ENCODE measurements at places on chromosomes 3 and 15.
A peak's percentile ranks its signal among the peaks of the same experiment; 100 is the strongest.

- DNase-seq: no peak
Observed at GRCh38 chr15:71709808-71710418, 100.4 kb upstream of the NR2E3 start.

- no peak for DNase-seq
Observed at GRCh38 chr15:64423970-64424369, 36.3 kb downstream of the TRIP4 start.

GRCh38 chr15:89319678-89320077 is 14.9 kb downstream of the POLG start:
- no peak for DNase-seq

DNA sequence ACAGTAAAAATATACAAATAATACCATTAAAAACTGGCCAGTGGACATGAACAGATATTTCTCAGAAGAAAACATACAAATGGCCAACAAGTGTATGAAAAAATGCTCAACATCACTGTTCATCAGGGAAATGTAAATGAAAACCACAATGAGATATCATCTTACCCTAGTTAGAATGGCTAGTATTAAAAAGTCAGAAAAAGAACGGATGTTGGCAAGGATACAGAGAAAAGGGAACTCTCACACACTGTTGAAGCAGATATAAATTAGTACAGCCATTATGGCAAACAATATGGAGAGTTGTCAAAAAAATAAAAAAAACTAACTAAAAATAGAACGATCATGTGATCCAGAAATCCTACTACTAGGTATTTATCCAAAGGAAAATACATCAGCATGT is 222.7 kb upstream of the NAALADL2 start:
- DNase-seq: no peak

DNA sequence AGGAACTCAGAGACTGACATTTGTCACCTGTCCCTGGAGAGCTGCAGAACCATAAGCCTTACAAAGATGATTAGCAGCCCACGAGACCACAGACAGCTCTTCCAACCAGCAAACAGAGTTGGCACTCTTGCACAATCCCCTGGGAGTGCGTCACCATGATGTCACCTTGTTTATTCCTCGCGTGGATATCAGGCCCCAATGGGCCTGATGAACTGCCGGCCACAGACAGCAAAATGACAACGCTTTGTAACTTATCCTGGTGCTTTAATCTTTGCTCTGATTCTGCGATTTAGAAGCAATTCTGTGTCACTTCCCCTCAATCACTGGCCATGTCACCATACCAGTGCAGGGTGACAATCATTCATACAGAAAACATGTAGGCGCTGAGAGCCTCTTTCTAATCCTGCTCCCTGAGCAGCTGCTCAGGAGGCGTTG is 89.2 kb downstream of the TAMM41 start:
- DNase-seq: no peak

DNA sequence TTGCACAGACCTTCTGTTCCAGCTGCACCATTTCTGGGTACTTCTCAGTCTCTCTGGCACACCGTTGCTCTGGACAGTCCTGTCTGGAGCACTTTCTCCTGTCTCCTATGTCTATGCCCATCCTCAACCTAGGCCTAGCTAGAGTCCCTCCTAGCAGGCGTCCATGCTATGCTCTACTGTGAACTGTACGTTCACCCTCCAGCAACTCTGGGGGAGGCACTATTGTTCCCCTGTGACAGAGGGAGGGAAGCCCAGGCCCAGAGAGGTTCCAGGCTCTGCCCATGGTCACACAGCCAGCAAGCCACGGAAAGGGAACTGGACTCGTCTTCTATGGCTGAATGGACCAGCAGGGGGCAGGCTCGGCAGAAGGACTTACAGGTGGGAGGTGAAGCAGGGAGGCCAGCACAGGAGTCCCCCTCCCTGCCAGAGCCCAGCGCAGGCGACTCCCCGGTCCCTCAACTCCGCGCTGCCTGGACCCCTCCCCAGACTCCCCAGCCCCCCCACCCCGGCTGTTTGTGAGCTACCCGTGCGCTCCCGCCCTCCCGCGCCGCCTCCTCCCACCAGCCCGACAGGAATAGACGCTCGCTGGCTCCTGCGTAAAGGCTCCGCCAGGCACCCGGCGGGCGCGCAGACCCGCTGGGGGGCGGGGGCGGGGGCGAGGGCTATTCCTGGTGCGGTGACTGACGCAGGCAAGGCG is 1.7 kb upstream of the LINGO1 start:
- peak; percentile 42 for DNase-seq

DNA sequence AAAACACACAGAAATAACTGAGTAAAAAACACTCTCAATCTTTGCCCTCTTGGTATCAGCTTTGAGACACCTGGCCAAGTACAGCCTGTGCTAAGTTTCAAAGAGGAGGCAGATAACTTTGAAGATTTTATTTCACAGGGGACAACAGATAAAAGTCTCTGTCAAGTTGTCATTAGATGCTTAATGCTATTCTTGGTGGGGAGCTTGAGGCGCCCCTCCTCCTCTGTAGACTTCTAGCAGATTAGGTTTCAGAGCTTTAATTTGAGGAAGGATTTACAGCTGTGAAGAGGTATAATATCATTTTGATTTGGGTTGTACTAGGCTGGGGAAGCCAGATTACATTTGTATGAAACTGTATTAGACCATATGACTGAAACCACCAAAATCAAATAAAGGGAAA is 620.3 kb downstream of the FHIT start:
- DNase-seq: no peak

- no peak for DNase-seq
Observed at GRCh38 chr3:189446959-189447560, 184.1 kb upstream of the TP63 start.

GRCh38 chr15:23013681-23014080 is 25.7 kb downstream of the TUBGCP5 start:
- DNase-seq: no peak

DNA sequence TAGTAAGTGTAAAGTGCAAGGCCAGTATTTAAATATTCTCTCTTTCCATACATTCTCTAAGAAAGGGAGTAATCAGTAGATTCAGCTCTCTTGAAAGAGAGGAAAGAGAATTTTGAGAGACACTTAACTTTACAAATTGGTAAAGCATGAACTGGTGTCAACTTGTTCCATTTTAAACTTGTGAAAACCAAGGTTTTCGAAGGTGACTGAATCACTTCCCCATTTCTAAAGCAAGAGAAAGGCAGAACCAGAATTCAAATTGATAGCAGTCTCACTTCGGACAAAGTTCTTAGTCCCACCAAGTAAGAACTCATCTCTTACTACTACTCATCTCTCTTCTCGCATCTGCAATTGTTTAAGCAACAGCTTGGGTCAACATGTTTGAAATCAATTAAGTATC is 22.4 kb downstream of the TJP1 start:
- DNase-seq: no peak

GRCh38 chr3:120348065-120348990 is 826 bp downstream of the LRRC58 start:
- DNase-seq: peak; percentile 63

DNA sequence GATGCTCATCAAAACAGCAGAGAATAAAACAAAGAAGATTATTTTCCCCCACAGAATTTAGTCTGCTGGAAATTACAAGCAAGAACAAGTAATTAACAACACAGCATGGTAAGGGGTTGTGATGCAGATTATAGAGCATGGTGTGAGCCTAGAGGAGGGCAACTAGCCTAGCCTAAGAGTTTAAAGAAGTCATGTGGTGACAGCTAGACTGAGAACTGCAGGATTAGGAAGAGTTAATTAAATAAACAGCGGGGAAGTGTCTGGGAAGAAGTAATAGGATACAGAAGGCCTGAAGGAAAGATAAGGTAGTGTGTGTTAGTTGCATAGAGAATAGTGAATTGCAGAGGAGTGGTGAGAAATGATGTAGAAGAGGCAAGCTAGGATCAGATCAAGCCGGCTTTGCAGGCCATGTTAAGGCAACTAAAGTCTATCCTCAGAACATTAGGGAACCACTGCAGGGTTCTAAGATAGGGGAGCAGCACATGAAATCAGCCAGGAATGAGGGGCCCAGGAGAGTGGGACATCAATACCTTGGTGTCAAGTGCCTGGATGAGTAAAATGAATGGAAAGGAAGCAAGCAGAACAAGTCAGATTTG is 11.9 kb upstream of the PKM start:
- no peak for DNase-seq

GRCh38 chr3:61562042-61562720 is 810 bp downstream of the PTPRG start:
- no peak for DNase-seq

GRCh38 chr3:129360705-129361460 is 67.6 kb downstream of the EFCAB12 start:
- DNase-seq: no peak

GRCh38 chr15:41492597-41493204 is 973 bp upstream of the ITPKA start:
- DNase-seq: no peak

DNA sequence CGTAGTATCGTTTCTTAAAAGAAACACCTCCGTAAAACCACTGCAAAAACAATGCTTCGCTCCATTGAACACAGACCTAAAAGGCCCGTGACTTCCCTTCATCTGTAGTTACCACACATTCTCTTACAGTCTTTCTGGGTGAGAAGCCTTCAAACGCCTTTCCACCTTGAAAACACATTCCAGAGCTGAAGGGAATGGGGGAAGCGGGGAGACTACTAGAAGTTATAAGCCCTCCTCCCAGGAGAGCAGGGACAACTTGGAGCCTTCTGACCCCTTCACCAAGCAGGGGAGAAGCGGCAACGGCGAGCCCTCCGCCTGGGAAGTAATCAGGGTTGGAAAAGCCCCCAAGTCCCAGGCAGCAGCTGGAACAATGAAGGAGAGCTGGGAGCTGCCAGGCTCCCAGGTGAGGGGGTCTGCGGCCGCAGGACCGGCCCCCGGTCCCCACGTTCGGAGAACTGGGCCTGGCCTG is 461 bp downstream of the SECISBP2L start:
- DNase-seq: no peak
